ENCODE measurements at places on chromosomes 7 and 10. TPM values are rescaled to one million over a fixed set of nuclear protein-coding genes. Genes with fewer than 3 reads are reported as not detected.

The PON1 gene
- polyA plus RNA-seq: 0.04 TPM

The PTF1A gene
- polyA plus RNA-seq: not detected

The CARD11 gene
- 0.67 TPM for polyA plus RNA-seq

GRCh38 chr7:10727636-10728035 is 246.0 kb upstream of the PHF14 start:
- DNase-seq: no peak

- DNase-seq: no peak
Measured at GRCh38 chr7:39186671-39187070, 209.0 kb downstream of the POU6F2 start.
